ENCODE measurements at places on chromosomes 4 and X. TPM values are rescaled to one million over a fixed set of nuclear protein-coding genes. Genes with fewer than 3 reads are reported as not detected.

The PITX2 gene
- not detected for total RNA-seq

The RENBP gene
- total RNA-seq, result 21.3 TPM

The CT47B1 gene
- not detected for total RNA-seq

The FAAH2 gene
- 25.6 TPM for total RNA-seq

The DLG3 gene
- total RNA-seq, result 14.2 TPM

The CCNA2 gene
- total RNA-seq, result 1.4 TPM

The MAGEB10 gene
- not detected for total RNA-seq

The GABRG1 gene
- total RNA-seq, result not detected

The SH3TC1 gene
- total RNA-seq, result 37.1 TPM

The MAGEB1 gene
- total RNA-seq, result not detected

The BMP3 gene
- not detected for total RNA-seq

The PFKFB1 gene
- 0.78 TPM for total RNA-seq

The CHRDL1 gene
- not detected for total RNA-seq

The BTK gene
- total RNA-seq, result 1.9 TPM

DNA sequence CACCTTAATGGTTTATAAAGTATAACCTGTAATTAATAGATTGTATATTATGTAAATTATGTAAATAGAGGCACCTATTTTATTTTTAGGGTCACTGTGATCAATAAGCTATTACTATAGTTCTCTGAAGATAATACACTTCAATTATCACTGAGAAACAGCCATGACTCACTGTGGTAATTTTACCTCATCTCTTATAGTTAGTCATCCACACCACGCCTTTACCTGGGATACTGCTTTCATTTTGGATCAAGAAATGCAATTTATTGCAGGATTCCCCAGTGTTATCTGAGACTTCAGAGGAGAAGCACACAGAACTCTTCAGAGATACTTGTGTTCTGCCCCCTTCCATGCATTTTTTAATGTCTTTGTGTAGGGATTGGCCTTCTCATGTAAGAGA, 348.1 kb upstream of the ATOH1 start:
- no peak for DNase-seq

- no peak for DNase-seq
Observed at GRCh38 chr4:35649778-35650177, 594.5 kb downstream of the ARAP2 start.

GRCh38 chr4:27360790-27361267, 500.2 kb downstream of the STIM2 start:
- DNase-seq, result no peak

GRCh38 chr4:1664141-1664540, 20.0 kb downstream of the FAM53A start:
- no peak for DNase-seq

DNA sequence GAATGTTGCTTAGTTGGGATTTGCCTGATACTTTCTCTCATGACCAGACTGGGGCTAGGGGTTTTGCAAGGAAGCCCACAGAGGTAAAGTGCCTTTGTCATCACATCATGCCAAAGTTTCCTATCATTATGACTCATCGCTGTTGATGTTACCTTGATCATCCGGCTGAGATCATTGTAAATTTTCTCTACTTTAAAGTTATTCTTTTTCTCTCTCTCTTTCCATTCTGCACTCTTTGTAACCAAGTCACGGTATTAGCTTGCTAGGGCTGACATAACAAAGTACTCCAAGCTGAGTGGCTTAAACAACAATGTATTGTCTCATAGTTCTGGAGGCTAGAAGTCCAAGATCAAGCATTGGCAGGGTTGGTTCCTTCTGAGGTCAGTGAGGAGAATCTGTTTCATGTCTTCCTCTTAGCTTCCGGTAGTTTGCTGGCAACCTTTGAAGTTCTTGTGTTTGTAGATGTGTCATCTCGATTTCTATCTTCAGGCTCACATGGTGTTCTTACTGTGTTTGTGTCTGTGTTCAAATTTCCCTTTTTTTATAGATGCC, 113.0 kb downstream of the DTHD1 start:
- peak; percentile 79 for DNase-seq

DNA sequence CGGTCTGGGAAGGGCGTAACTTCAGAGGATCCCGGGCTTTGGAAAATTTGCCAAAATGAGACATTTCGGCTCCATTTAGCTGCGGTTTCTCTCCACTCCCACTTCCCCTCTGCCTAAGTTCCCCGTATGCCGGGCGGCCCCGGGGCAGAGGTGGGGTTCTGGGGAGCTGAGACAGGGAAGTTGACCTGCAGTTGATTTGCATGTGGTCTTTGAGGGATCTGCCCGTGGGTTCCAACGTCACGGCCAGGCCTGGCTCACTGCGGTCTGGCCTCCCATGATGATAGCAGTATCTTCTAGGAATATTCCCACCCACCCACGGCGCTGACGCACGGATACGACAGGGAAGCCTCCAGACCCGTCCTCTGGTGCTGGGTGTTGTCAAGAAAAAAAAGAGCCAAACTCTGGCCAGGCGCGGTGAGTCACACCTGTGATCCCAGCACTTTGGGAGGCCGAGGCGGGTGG, 27.3 kb upstream of the CRLF2 start:
- DNase-seq, result no peak

- no peak for DNase-seq
Observed at GRCh38 chrX:72478351-72478750, 94.3 kb downstream of the HDAC8 start.

- no peak for DNase-seq
Observed at GRCh38 chr4:87982446-87983010, 7.0 kb downstream of the SPP1 start.

GRCh38 chr4:145326491-145326890, 146.1 kb upstream of the OTUD4 start:
- DNase-seq, result no peak

DNA sequence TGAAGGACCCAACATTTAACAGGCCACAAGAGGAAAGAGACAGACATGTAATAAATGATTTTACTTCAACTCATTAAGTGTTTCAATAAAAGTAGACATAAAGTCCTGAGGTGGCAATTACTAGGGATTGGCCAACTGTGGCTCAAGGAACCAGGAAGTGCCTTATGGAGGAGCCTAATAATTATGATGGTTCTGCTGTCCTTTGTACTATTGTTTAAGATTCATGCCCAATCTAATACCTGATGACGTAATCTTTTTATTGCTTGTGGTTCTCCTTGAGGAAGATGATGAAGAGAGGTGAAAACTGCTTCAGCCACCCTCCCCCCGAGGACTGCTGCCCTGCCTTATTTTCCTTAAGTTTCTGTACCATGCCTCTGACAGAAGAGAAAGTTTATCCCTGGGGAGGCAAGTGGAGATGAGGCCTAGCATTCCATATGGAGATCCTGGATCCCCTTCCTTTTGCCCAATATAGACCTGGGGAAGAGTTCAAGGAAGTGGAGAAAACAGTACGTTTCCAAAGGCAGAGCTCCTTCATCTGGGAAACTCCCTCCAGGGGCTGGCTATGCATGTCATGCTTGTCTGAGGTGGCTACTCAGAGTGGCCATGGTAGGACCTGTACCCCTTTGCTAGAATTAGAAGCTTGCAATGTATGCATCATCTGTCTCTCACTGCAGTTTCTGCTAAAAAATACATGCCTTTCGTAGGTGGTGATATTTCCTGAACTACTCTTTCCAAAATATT, 56.8 kb upstream of the FAT1 start:
- DNase-seq, result no peak

- DNase-seq, result no peak
Observed at GRCh38 chr4:76857074-76857409, 40.9 kb downstream of the SOWAHB start.

DNA sequence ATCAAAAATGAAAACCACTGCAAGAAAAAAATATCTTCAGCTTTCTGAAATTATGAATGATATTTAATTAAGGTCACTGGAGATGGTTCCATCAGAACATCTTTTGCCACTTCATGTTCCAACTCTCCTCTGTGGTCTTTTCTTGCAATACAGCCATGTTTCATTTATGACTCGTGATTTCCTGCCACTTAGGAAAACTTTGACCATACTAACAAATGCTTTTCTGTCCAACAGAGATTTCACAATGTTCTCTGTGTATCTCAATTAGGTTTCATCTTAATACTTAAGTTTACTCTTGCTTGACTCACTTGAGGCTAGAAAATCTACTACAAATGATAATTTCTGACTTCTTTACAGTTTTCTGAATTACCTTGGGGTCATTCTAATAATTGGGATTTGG, 330.9 kb downstream of the CXXC4 start:
- no peak for DNase-seq

GRCh38 chrX:20585782-20586181, 319.1 kb upstream of the RPS6KA3 start:
- no peak for DNase-seq

- no peak for DNase-seq
Observed at GRCh38 chrX:48813644-48814043, 11.8 kb downstream of the HDAC6 start.

DNA sequence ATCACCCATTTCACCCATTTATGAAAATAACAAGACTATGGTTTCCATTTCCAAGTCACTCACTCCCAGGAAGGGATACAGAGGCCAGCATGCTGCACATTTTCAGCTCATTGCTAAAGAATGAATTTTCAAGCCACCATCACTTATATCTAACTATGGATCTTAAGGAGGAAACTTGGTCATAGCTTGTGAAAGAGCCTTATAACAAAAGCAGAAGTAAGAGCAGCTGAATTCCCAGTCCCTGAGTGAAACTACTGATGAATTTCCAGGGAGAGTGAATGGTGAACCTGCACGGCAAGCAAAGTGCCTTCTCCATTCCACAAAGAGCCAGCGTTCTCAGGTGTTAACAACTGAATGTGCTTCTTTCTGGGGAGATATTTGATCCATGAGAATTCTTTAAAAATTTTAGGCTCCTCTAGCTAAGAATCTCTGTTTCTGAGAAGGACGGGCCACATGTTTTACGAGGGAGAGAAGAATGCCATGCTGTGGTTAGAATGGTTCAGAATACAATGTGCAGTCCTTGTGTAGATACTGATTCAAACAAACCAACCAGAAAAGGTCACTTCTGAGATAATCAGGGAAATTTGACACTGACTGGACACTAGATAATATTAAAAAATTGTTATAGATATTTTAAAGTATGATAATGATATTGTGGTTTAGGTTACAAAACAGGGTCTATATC, 24.0 kb downstream of the BTC start:
- DNase-seq, result no peak

GRCh38 chr4:8702020-8702495, 109.5 kb downstream of the CPZ start:
- no peak for DNase-seq

DNA sequence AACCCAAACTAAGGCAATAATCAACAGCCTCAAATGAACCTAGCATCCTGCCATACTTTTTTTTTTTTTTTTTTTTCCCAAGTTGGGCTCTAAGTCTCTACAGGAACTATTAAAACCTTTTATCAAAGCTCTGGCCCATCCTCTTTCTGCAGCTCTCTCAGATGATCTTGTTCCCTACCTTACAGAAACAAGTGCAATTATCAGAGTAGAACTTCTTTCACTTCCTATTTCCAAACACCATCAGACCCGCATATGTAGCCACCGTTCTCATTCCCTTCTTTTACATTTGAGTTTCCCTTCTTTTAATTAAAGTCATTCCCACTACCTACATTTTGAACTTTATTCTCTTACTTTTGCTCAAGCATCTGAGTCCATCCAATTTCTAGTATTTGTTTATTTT, 690.6 kb downstream of the DMD start:
- no peak for DNase-seq

GRCh38 chrX:144006811-144007210, 122.9 kb downstream of the UBE2NL start:
- DNase-seq, result no peak

DNA sequence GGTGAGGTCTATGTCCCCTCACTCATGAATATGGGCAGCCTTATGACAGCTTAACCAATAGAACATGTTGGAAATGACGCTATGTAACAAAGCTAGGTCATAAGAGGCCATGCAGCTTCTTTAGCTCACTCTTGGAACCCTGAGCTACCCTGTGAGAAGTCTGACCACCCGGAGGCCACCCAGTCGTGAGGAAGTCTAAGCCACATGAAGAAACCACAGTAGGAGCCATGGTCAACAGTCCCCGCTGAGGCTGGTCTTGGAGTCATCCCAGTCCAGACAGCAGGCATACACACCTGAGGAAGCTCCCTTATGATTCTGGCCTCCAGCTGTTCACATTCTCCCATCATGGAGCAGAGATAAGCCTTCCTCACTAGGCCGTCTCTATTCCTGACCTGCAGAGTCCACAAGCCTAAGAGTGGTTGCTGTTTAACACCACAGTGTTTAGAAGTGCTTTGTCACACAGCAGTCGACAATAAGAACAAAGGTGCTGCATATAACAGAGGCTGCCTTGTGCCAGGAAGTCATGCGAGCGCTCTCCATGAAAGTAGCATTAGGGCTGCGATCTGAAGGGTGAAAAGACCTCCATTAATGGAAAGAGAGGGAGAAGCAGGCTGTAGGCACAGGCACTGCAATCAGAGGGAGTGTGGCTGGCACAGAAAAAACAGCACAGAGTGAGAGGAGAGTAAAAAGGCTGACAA, 38.2 kb downstream of the TSPAN5 start:
- DNase-seq, result no peak

- DNase-seq, result no peak
Observed at GRCh38 chr4:81084634-81085033, 54.1 kb downstream of the BMP3 start.

GRCh38 chrX:11446336-11446735, 153.1 kb downstream of the AMELX start:
- no peak for DNase-seq

GRCh38 chr4:8603931-8604330, 11.4 kb downstream of the CPZ start:
- DNase-seq, result no peak

DNA sequence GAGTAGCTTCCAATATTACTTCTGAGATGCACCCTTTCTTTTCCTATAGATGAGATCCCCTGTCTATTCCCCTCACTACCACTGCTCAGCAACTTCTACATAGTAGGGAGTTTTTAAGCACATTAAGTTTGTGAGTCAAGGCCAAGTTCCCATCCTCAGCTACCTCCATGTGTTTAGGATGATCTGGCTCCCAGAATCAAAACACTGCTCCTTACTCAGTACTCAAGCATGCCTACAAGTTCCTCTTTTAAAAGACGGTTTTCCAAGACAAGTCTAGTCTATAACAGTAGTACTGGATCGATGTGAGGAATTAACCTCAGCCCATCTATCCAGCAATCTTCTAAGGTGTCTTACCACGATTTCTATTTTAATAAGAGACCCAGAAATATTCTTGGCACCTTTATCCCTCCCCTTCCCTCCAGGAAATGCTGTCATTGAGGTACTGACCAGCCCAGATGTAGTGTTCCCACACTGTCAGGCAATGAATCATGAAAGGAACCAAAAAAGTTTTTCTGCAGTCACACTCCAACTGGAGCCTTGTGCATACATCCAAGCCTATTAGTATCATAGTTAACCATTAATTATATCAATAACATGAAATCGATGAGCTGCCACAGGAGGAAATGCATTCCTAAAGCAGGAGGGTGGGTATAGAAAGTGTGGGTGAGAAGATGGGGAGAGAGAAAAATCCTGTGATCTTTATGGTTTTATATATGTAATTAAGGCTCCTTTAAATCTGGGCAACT, 29.6 kb downstream of the AREG start:
- DNase-seq, result no peak

- no peak for DNase-seq
Observed at GRCh38 chr4:148078061-148078460, 346.2 kb downstream of the ARHGAP10 start.

GRCh38 chrX:154967603-154968002, 54.9 kb downstream of the F8 start:
- no peak for DNase-seq
